HS-5 (cell line): ENCODE measurements at places on chromosomes 11 and 22.

DNA sequence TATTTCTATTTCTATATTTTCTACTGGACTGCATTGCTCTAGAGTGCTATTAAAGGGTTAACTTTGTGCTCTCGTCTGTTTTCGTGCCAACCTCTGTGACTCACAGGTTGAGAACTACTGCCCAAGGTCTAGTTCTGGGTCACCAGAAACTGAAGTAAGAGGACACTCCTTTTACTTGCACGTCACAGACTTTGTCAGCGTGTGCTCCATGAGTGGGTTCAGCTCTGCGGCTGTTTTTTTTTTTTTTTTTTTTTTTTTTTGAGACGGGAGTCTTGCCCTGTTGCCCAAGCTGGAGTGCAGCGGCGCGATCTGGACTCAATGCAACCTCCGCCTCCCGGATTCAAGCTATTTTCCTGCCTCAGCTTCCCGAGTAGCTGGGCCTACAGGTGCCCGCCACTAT lies 49.8 kb downstream of the CLMP start:
- peak; percentile 63 for DNase-seq

DNA sequence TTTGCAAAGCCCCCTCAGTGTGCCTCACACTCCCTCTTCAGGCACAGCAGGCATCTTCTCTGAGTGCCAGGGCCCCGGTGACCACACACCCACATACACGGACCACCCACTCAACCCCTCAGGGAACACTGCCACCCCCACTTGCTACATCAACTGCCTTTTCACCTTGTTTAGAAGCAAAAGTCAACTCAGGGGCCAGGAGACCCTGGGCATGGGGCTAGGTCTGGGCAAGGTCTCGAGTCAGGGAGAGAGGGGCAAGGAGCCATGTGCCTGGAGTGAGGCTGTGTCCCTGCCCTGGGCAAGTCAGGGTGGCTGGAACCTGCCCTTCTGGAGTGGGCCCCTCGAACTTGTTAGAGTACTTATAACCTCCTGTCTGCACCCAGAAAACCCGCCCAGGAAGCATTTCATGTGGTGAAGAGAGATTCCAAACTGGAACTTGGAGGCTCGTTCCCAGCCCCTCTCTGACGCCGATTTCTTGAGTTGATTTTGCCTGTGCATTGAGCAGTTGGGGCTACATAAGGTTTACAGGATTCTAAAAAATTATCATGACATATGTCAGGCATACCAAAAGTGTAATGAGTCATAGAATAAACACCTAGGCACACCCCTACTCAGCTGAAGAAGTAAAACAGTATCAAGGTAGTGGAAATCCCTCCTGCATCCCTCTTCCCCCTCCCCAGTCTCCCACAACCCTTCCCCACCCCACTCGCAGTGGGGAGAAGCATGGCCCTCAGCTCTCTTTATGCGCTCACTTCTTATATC lies 74.3 kb downstream of the MYEOV start:
- no peak for DNase-seq

DNA sequence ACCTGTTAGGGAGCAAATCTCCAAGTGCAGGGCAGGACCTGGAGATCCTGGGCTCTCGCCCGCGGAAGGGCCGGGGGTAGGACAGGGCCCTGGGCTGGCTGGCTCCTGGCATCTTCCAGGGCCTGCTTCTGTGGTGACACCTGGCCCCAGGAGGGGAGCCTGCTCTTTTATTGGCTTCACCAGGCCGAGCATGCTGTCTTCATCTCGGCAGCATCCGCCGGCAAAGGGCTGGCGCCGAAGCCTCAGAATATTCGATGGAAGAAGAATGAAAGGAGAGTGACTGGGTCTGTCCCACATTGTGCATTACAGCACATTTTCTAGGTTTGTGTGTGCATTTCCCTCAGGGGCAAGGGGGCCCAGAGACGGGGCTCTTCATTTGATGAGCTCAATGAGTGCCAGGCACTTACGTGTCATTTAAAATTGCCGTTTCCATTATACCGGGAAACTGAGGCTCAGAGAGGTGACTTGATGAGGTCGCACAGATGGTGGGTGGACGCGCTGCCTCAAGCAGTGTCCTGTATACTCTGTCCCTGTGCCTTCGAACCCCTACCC lies 70.0 kb downstream of the RBX1 start:
- no peak for DNase-seq

GRCh38 chr11:112606656-112607055 lies 346.0 kb upstream of the PLET1 start:
- no peak for DNase-seq

- DNase-seq, result no peak
Measured at GRCh38 chr11:75492181-75492820, 33.4 kb downstream of the GDPD5 start.

DNA sequence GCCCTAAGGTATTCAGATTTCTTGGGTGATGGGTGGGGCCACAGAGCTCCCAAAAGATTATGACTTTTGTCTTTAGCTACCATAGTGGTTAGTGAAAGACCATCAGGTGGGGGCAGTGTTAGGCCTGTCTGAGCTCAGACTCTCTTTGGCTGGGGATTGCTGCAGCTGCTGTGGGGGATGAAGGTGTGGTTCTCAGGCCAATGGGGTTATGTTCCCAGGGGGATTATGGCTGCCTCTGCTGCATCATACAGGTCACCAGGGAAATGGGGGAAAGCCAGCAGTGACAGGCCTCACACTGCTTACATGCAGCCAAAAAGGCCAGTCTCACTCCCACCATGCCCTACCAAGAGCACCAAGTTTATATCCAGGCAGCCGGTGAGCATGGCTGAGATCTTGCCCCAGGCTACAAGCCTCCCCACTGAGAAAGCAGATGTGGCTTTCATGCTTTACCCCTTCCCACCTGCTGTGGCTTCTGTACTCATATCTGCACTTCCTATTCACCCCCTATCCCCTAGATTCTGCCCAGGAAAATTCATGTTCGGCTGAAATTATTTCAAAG lies 24.8 kb downstream of the CNTF start:
- no peak for DNase-seq

- DNase-seq, result peak; percentile 3
Measured at GRCh38 chr11:60305906-60306619, 21.0 kb upstream of the MS4A6E start.

GRCh38 chr11:19968860-19969259 lies 191.4 kb downstream of the DBX1 start:
- DNase-seq, result no peak

DNA sequence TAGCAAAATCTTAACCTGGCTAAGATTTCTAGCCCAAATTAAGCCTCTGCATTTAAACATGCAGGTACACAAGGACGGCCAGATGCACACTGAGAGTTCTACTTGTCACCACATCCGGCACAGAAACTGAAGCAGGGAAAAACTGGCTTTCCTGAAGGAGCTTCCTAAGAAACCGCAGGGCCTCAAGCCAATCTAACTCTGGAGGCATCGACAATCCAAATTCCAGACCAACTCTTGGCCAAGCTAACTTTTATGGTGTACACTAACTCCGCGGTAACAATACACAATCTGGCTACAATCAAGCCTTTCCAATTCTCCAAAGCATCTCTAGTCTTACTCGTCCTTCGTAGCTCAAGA lies 1.2 kb downstream of the MSANTD2 start:
- no peak for DNase-seq

GRCh38 chr11:8034604-8035190 lies 46.3 kb upstream of the TUB start:
- no peak for DNase-seq

- DNase-seq, result no peak
Measured at GRCh38 chr11:58625086-58625485, 2.6 kb downstream of the CNTF start.

DNA sequence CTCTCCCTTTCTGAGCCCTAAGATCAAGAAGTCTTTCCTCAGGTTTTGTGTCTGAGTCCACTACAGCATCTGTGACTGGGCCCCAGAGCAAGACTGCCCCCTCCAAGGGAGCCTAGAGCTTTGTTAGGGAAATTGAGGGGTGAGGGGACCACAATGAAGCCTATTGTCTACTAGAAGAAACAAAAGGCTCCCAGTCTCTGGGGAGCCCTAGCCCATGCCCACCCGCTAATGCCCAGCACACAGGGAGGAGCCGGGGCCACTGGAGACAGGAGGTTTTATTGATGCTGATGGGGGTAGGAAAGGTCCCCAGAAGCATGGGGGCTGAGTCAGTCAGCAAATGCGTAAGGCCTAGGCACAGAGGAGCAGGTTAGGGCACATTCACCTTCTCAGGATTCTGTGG lies 14.0 kb downstream of the RHOG start:
- DNase-seq, result no peak

- DNase-seq, result no peak
Measured at GRCh38 chr11:8631395-8632118, 37.5 kb upstream of the STK33 start.

- DNase-seq, result no peak
Measured at GRCh38 chr22:29886596-29886995, 3.6 kb downstream of the MTMR3 start.

DNA sequence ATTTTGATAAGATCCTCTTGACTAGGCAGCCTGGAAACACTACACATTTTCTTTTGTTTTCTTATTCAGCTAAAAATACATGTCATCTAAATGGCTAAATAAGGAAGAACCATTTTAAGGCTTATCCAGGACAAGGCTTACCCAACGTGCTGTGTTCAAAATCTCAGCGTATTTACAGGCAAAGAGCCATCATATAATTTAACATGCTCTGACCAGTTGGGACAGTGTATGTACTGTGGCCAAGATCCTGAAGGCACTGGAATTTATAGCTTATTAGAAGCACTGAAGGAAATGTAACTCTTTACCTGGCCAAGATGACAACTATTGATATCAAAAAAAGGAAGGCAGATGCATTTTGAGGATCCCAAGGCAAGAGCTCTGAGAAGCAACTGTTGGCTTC lies 71.1 kb downstream of the PPFIBP2 start:
- no peak for DNase-seq

DNA sequence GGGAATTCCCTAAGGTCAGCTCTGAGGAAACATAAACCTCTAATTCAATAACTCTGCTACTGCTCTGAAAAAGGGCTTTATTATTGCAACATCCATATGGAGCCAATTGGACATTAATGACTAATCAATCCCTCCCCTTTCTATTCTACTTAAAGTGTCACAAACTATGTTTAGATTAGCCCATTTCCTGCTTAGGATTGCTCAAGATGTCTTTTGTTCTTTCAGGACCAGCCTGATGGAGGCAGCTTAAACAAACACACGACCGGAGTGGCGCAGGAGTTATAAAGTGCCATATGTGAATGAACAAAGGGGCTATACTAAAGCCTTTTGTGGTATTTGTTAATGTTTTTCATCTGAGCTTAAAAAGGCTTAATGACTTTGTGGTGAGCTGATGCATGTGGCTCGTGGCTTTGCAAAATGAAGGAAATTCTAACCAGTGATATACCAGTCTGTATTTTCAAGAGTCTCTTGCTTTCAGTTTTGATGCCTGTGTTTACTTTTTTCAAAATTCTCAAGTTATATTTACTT lies 354.4 kb downstream of the SOX6 start:
- DNase-seq, result peak; percentile 94

DNA sequence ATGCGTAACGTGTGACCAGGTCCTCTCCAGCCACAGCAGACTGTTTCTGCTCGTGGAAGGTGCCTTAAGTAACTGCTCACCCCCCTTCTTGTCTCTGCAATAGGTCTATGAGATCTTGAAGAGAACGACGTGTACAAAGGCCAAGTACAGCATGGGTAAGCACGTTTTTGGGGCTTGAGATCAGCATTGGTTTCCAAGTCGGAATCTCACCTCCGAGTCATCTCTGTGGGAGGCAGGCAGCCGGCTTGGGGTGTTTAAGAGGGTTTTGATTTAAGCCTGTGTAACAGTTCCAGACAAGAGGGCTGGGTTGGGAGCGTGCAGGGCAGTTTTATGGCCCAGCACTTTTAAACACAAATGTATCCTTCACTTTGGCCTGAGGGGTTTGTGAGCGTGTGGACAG lies 30.1 kb downstream of the ANO1 start:
- no peak for DNase-seq

DNA sequence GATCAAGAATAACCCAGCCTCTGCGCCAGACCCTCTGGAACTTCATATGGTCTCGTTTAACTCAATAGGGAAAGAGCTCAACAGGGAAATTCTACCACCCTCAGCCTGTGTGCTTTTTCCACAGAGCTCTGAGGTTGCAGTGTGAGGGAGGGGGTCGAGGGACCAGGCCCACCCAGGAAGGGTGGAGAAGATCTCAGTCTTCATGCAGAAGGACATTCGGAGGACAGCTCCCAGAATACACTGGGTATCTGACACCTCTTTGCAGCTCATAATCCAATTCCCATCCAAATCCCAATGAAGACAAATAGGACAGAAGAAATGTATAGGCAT lies 56.6 kb downstream of the ST14 start:
- no peak for DNase-seq

DNA sequence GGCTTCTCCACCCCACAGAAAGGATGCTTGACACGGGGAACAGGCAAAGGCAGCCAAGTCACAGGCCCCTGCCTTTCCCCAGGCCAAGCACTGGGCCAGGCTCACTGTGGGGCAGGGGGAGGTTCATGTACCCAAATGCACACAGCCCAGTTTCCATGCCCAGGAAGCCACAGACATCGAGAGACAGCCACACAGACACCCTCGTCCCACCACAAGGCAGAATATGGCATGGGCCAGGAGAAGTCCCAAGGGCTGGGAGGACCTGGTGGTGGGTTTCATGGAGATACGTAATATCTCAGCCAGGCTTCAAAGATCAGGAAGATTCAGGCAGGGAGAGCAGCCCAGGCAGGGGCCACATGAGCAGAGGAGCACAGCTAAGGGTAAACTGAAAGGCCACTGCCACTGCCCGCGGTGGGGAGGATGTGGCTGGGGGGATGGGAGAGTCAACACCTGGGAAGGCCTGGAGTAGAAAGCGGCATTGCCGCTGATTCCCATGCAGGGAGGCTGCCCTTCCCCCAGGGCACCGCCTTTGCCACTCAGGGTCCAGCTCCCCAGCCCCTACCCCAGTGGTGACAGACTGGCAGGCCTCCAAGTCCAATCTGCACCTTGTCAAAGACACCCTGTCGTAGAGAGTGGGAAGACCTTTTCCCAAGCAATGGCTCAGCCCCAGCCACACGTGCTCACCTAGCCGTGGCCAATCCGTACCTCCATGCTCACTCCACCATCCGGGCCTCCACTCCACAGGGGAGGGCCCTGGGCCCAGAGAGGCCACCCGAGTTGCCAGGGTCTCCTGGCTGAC lies 2.4 kb upstream of the MFNG start:
- no peak for DNase-seq

DNA sequence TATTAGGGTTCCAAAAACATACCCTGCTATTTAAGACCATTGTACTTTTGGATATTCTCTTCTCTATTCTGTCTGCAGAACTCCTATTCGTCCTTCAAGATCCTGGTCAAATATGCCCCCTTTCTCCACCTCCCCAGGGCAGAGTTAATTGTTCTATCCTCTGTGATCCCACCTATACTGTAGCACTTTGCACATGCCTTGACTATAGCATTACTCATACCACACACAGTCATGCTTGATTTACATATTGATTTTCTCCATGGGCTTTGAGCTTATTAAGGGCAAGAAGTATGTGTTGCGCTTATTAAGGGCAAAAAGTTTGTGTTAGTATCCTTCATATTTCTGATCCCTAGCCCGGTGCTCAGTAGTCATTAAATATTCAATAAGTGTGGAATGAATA lies 263.7 kb upstream of the CADM1 start:
- no peak for DNase-seq

DNA sequence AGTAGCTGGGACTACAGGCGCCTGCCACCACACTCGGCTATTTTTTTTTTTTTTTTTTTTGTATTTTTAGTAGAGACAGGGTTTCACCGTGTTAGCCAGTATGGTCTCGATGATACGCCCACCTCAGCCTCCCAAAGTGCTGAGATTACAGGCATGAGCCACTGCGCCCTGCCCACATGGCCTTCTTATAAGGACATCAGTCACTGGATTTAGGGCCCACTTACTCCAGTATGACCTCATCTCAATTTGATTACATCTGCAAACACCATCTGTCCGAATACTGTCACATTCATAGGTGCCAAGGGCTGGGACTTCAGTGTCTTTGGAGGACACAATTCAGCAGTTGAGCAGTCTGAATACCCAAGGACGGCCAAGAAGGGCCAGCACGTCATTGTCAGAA lies 8.2 kb upstream of the PRR5 start:
- DNase-seq, result no peak
